ENCODE measurements at places on chromosomes 6 and 20. TPM values are rescaled to one million over a fixed set of nuclear protein-coding genes. Genes with fewer than 3 reads are reported as not detected.
A peak's percentile ranks its signal among the peaks of the same experiment; 100 is the strongest.

DNA sequence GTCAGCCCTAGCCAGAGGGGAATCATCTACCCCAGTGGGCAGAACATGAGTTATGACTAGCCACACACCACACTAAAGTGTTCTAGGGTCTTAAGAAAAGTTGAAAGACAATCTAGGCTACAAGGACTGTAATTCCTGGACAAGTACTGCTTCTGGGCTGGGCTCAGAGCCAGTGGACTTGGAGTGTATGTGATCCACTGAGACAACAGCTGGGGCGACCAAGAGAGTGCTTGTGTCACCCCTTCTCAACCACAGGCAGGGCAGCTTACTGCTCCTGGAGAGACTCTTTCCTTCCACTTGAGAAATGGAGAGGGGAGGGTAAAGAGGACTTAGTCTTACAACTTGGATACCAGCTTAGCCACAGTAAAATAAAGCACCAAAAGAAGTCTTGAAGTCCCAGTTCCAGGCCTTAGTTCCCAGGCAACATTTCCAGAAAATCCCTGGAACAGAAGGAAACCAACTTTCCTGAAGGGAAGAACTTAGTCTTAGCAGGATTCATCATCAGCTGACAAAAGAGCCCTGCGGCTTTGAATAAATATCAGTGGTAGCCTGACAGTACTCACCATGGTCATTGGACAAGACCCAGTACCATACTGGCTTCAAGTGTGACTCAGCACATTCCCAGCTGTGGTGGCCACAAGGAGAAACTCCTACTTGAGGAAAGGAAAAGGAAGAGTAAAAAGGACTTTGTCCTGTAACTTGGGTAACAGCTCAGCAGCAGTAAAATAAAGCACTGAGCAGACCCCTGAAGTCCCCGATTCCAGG, 355.1 kb upstream of the ADGRB3 start:
- DNase-seq: peak; percentile 30

DNA sequence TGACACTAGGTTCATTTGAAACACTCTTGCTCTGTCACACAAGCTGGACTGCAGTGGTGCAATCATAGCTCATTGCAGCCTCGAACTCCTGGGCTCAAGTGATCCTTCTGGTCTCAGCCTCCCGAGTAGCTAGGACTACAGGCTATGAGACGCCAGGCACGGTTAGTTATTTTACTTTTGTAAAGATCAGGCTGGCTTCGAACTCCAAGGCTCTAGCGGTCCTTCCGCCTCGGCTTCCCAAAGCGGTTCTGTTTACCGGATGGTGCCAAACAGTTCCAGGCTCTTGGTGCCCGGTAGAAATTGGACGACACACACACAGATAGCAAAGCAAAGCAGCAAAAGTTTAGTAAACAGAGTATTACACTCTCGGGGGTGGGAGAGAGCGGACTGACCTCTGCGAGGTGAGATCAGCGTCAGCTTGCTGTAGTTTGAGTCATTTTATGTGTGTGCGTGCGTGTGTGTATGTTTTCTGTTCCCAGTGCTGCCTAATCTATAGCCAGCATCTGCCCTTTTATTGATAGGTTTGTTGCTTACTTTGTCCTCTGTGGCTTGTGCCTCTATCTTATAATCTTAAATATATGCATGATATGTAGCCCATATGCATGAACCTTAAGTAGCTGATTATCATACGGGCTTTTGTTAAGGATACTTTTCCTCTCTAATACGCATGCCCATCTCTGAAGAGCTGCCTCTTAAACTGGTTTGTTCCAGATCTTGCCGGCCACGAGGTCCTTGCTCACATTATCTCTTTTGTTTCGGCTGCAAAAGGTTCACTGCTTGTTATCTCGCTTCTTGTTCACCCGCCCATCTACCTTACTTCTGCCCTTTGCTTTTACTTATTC, 75.2 kb downstream of the OR2B2 start:
- peak; percentile 61 for DNase-seq

DNA sequence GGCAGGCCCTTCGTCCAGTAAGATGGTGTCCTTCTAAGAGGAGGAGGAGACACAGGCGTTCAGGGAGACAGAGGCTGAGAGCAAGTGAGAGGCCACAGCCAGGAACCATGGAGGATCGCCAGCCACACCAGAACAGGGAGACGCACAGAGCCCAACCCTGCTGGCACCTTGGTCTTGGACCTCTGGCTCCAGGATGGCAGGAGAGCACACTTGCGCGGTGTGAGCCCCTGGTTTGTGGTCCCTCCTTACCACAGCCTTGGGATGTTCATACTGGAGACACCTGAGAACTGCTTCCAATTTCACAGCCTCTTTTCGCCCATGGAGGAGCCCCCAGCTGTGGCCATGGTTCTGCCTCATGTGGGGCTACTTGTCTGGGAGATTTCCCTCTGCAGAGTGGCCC, 222.4 kb downstream of the DLL1 start:
- DNase-seq: no peak

DNA sequence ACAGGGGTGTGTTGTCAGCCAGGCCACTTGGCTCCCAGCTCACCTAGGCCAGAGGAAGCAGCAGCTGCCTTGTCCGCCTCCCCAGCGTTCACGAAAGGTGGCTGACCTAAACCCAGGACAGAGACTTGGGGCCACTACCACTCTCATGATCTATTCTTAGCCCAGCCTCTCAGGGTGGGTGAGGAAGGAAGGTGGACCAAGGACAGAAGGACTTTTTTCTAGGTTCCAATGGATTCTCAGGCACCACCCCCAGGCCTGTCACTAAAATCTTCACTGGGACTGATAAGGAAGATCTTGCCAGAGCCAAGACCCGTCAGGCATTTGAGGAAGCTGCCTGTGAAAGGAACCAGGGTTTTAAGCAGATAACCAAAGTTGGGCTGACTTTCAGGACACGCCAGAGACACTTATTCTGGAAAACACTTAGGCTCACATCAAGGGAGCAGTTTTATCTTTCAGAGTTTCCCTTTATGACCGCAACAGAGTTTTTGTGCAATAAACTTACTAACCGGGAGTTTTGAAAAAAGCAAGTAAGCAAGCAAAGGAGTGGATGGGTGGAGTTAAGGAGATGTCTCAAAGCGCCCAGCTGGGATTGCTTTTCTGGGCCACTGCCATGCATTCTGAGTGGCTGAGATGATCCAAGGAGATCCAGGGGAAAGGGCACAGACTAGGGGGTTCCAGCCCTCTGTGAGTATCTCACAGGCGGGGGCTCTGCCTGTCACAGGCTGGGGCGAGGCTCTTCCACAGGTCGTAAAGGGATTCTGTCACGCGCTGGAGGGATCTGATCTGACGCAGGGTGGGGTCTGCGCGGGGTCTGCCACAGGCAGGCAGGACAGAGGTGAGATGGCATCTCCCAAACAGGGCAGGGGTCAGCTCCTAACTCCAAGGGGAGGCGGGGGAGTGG, 989 bp downstream of the FITM2 start:
- DNase-seq: peak; percentile 49

GRCh38 chr20:22511943-22512910, 72.1 kb downstream of the FOXA2 start:
- DNase-seq: no peak

GRCh38 chr6:115443825-115444478, 616.7 kb downstream of the FRK start:
- no peak for DNase-seq

GRCh38 chr6:109794201-109794923, 103.3 kb downstream of the FIG4 start:
- DNase-seq: no peak

GRCh38 chr20:60090631-60091030, 132.4 kb downstream of the CDH26 start:
- DNase-seq: no peak

DNA sequence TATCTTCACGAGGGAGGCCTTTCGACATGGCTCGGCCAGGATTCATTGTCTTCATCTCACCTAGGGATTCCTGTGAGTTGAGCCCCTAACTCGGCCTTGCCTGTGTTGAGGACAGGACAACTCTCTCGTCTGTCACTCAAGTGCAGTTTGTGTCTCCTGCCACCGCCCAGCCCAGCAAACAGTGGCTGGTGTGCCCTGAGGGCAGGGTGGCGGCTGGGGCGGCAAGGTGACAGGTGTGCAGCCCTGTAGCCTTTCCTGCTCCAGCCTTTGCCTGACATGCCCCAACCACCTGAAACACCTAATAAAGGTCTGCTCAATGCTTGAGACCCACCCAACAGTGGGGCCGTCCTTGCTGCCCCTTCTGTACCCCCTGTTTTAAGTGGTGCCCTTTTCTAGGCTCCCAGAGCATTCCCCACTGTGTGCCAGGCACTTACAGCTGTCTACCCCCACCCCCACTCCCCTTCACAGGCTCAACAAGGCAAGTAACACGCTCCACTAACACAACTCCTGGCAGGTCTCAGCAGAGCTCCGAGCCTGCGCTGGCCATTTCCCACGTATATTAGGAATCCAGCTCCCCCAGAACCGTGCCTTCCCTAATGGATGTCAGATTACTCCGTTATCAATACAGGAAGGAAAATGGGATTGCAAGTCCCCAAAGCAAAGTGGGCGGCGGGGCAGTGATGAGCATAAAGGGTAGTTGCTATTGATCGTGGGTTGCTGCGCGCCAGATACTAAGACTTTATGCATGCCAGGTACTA, 17.7 kb downstream of the GFRA4 start:
- DNase-seq: no peak

DNA sequence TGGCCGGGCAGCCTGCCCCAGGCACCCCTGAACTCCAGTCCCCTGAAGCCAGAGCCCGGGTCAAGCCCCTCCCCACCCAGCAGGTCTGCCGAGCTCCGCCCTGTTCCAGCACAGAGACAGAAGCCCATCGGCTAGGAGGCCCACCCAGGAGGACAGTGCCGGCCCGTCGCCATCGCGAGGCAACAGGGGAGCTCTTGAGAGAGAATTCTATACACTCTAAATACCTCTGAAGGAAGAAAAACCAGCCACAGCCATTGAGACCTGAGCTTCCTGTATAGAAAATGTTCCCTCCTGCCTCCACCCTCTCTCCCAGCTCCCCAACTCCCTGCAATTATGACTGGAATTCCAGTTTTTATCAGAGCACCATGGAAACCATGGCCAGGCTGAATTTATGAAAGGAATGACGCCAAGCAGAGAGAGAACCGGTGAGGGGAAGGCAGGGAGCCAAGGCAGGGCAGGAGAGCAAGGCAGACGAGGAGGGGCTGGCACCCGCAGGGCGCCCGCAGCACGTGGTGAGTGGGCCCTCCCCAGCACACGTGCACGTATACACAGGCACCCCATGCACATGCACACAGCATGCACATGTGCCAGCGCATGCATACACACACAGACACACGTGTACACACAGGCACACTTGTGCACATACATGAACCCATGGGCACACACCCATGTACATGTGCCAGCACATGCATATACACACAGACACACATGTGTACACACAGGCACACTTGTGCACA, 27.6 kb upstream of the MRGBP start:
- DNase-seq: peak; percentile 40

DNA sequence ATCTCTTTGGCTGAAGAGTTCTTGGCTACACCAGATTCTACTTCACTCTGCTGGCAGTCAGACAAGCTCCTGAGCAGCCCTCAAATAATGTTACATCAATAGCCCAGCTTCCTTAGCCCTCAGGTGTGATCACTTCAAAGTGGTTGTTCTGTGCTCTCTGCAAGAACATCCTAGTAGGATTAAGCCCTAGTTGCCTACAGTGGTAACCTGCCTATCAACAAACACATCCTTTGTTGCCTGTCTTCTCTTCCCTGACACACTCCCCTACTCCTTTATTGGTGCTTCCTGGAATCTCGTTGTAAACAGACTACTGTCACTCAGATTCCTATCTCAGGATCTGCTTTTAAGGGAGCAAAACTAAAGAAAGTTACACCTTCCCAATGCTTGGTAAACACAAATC, 45.1 kb upstream of the TASP1 start:
- DNase-seq: no peak

DNA sequence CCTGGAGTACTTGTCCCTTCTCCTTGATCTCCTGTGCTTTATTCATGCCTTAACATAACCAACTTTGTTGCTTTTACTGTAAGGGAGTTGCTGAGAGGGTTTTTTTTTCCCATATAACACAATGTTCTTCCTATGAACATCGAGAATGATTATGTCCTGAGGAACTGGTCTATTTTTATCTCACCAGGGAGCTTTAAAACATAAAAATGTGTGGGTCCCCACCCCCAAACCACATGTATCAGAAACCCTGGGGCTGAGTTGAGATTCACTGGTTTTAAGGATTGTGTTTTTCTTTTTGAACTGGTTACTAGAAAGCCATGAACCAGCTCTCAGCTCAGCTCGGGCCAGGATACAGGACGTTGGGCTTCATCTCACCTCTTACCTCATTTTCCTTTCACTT, 118.5 kb upstream of the JAG1 start:
- DNase-seq: no peak

GRCh38 chr6:105592329-105592728, 189.4 kb upstream of the PREP start:
- DNase-seq: no peak

DNA sequence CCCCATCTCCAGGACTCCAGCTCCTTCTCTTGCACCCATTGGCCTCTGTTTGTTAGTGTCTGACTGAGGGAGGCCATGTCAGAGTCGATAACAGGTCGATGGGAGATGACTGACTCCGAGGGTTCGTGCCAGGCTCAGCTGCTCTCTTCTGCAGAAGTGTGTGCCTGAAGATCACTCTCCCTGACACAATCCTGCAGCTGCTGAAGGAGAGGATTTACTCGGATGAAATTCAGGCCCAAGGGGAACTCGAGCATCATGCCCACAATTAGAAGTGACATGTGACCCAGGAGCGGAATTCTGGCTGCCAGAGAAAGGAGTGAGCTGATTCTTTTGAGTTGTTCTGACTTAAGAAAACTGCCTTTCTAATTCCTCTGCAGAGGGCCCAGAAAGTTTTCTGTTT, 318.2 kb downstream of the MAFB start:
- DNase-seq: no peak

DNA sequence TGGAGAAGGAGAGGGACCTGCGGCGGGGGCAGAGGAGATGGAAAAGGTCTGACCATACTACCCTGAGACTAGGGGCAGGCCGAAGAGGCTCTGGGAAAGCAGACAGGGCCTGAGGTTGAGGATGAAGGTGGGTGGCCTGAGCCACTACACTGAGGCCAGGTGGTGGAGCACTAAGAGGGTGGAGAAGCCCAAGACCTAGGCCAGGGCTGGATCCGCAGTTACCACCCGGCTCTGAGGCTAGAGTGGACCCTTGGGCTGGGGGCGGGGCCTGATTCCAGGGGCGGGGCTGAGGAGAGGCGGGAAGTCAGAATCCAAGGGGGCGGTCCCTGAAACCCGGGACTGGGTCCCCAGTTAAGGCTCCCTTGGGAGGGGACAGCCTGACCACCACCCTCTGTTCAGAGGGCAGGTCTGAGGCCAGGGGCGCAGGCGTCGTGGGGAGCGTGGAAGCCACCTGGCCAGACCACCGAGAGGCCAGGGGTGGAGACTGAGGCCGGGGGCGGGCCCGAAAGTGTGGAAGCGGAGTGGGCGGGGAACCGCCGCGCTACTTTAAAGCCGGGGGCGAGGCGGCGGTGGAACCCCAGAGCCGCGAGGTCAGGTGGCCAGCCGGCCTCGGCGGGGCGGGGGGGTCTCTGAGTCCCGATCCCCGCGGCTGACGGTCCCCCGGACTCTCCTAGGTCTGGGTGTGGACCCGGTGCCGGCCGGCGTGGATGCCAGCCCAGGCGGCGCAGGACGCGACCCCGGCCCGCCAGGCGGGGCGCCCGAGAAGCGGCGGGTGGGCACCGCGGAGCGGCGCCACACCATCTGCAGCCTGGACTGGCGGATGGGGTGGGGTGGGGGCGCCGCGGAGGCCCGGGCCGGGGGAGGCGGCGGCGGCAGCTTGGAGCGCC, 8.3 kb downstream of the CCM2L start:
- DNase-seq: peak; percentile 82

SYS1 gene
- total RNA-seq: 28.7 TPM

HNF4A gene
- not detected for total RNA-seq

C6orf163 gene
- total RNA-seq: 2.1 TPM

ZNF311 gene
- 0.56 TPM for total RNA-seq

OXT gene
- total RNA-seq: not detected

ZNF391 gene
- 2.0 TPM for total RNA-seq

CALHM4 gene
- total RNA-seq: not detected

DAAM2 gene
- 11.5 TPM for total RNA-seq

Measured in right cardiac atrium (tissue), 5 donors.